ENCODE measurements at places on chromosomes 1 and 21.

- DNase-seq: no peak
Observed at GRCh38 chr1:115839679-115840237, 1.2 kb downstream of the NHLH2 start.

- no peak for DNase-seq
Observed at GRCh38 chr1:175510914-175511313, 232.5 kb downstream of the TNR start.

GRCh38 chr21:45507523-45507875, 34.7 kb downstream of the SLC19A1 start:
- peak; percentile 62 for DNase-seq

GRCh38 chr1:193700710-193701355, 514.4 kb upstream of the B3GALT2 start:
- DNase-seq: no peak

DNA sequence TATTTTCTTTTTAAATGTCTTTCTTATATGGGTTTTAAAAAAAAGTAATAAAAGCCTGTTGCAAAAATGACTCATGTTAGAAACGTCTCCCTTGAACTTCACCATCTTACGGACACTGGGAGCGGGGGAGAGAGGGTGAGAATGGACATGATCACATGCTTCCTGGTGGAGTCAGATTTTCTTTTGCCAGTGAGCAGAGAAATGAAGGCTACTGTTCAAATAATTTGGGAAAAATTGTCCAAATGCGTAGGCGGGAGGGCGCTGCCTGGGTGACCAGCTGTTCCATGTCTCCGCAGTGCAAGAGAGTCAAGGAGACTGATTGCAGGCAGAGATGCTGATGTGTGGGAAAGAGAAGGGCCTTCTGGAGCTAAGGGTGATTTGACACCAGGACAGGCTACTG, 23.1 kb downstream of the EIF2D start:
- DNase-seq: no peak

- no peak for DNase-seq
Observed at GRCh38 chr1:176450526-176450925, 12.4 kb upstream of the PAPPA2 start.

- no peak for DNase-seq
Observed at GRCh38 chr1:11862890-11863289, 4.1 kb upstream of the NPPB start.

DNA sequence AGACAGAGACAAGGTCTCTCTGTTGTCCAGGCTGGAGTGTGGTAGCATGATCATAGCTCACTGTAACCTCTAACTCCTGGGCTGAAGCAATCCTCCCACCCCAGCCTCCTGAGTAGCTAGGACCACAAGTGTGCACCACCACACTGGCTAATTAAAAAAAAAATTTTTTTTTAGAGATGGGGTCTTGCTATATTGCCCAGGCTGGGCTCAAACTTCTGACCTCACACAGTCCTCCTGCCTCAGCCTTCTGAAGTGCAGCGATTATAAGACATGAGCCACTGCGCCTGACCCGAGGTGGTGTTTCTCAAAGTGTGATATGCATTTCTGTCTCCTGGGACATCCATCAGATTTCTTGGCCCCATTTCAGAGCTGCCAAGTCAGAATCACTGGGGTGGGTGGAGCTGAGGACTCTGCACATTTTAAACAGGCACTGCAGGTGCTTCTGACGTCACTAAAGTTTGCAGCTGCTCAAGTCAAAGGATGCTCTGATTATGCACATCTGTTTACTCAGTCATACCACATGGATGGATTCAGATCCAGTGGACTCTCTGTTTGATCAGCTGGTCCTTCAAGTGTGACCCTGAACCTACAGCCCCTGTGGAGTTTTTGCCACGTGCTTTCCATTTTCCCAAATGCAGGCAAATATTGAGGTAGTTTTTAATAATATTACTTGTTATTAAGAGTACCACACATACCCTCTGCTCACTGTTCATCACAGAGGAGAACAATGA, 21.4 kb downstream of the TGFB2 start:
- no peak for DNase-seq

GRCh38 chr1:7026169-7026568, 240.9 kb downstream of the CAMTA1 start:
- DNase-seq: no peak

GRCh38 chr1:9234223-9235095, at the start of gene H6PD:
H6PD (plus strand) TSS chr1:9234774; CDS start chr1:9244935, 10,161 bp downstream.
- peak; percentile 86 for DNase-seq

- DNase-seq: no peak
Observed at GRCh38 chr1:19854866-19855265, 27.3 kb upstream of the OTUD3 start.

- peak; percentile 73 for DNase-seq
Observed at GRCh38 chr1:41242342-41243078, 404 bp upstream of the SCMH1 start.

GRCh38 chr1:95138223-95138622, 21.1 kb downstream of the TLCD4 start:
- DNase-seq: no peak

DNA sequence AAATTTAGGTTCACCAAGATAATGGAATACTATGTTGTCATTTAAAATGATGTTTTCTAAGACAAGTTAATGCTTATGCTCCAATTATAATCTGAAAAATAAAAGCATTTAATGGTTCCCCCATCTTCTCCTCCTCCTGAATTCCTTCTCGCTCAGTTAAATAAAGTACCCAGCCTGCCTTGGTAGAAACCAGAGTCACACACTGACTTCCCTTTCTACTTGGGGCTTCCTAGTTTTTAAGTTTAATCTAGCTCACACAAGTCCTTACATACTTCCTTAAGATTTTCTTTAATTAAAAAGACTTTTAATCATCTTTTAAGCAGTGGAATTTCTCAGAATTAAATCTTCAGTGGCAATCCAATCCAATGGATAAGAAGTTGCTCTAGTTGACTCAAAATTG, 32.9 kb downstream of the CD58 start:
- no peak for DNase-seq

DNA sequence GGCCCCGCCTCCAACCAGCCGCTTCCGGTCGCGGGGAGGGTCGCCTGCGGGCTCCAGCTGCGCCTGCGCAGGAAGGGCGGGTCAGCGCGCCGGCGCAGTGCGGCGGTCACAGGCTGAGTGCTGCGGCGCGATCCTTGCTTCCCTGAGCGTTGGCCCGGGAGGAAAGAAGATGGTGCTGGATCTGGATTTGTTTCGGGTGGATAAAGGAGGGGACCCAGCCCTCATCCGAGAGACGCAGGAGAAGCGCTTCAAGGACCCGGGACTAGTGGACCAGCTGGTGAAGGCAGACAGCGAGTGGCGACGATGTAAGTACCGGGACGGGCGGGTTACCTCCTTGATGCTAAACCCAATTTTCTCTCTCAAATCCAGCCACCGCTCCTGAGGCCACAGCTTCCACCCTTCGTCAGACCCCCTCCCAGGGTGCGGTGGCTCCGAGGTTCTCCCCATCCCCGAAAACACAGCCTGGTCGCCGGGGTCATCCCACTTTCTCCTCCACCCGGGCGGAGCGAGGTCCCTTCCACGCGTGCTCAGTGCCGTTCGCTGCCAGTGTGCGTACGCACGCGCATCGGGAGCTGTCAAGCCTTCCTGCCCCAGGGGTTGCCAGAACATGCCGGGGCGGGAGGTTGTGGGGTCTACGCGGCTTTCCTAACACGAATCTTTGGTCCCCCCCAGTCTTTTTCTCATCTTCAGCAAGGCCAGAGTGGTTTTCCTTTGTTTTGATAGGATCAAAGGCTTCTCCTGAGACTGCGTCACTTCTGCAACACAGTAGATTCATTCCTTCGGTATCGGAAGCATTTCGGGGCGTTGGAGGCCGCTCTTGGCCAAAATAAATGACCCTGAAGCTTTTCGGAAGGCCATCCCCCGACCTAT, at the start of gene SARS1:
TSS of gene SARS1 (plus strand) at position 95 of the 870 bp plus-strand sequence. CDS start at position 170, 75 bp downstream.
- peak; percentile 95 for DNase-seq

DNA sequence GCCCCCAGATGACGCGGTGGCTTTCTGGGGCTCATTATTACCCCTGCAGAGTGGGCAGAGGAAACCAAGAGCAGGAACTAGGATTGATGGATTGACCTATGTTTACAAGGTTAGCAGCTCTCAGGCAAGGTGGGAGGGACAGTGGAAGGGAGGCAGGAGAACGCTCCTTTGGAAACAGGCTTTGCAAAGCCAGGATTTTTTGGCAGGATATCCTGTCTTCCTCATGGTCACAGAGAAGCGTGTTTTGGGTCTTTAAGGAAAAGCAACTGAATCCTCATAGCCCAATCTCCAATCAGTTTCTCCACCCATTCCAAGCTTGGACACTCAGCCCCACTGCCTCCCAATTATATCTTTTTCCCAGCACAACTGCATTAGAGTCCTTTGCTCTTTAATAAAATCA, 105.6 kb upstream of the SOD1 start:
- no peak for DNase-seq

GRCh38 chr1:14939527-14940284, 213.8 kb upstream of the TMEM51 start:
- no peak for DNase-seq

DNA sequence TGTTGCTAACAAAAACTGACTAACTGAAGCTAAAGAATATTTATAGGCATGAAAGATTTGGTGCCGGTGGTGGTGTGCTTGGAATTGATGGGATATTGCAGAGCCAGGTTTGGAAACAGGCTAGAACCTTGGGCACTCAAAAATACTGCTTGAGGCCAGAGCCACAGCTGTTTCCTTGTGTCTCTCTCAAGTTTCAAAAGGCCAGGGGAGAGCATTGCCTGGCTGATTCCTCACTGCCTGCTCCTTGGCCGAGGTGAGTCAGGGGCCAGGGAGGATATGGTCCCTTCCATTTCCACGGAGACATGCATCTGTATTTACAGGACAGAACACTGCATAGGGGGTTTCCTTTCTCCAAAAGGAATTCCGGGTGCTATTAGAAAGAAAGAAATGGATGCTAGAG, 36.1 kb upstream of the IVNS1ABP start:
- DNase-seq: no peak

GRCh38 chr1:213300433-213300832, 249.4 kb downstream of the RPS6KC1 start:
- DNase-seq: no peak

- DNase-seq: no peak
Observed at GRCh38 chr1:51482881-51483280, 36.2 kb downstream of the EPS15 start.

DNA sequence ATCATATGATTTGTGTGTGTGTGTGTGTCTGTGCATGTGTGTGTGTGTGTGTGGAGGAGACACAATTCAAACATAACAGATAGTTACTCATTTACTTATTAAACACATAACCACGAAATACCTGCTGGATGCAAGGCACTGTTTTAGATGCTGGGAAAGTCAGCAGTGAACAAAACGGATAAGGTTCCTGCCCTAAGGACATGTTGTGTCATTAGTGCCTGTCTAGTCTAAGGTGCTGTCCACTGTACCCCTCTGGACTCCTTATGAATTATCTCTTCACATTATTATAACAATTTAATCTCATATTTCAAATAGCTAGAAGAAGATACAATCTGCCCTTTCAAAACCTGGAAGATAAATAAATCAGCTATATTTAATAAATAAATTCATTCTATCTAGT, 162.4 kb downstream of the PLPPR5 start:
- DNase-seq: no peak

GRCh38 chr1:236179634-236180033, 37.3 kb downstream of the GPR137B start:
- no peak for DNase-seq

DNA sequence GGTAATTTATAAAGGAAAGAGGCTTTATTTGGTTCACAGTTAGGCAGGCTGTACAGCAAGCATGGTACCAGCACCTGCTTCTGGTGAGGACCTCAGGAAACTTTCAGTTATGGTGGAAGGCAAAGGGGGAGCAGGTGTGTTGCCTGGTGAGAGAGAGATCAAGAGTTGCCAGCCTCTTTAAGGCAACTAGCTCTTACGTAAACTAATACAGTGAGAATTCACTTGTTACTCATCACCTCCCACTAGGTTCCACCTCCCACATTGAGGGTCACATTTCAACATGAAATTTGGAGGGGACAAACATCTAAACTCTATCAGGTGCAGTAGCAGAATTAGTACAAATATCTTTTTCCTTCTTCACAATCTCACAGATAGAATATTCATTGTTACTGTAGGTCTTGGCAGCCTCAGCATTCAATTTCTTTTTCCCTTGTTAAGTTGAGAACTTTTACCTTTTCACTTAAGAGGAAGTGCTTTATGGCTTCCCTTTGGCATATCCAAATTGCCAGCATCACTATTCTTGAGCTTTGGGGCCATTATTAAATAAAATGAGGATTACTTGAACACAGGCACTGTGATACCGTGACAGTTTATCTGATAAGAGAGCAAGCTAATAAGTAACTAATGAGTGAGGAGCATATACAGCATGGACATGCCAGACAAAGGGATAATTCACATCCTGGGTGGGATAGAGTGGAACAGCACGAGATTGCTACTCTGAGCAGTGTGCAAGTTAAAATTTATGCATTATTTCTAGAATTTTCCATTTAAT, 48.4 kb downstream of the MAGI3 start:
- DNase-seq: no peak

- DNase-seq: no peak
Observed at GRCh38 chr1:202989879-202990278, 17.3 kb upstream of the TMEM183A start.

Data from type B pancreatic cell (in vitro differentiated cells).